ENCODE measurements at places on chromosomes 12 and 14. TPM values are rescaled to one million over a fixed set of nuclear protein-coding genes. Genes with fewer than 3 reads are reported as not detected.

Gene PLXNC1
- 9.2 TPM for total RNA-seq

Gene BIN2
- total RNA-seq, result 4.6 TPM

Gene SLCO1B3
- total RNA-seq, result not detected

Gene TAS2R8
- total RNA-seq, result not detected

Gene SIX6
- total RNA-seq, result not detected

Gene NTS
- total RNA-seq, result not detected

Gene DIABLO
- 48.8 TPM for total RNA-seq

Gene CARMIL3
- 0.14 TPM for total RNA-seq

Gene LRRIQ1
- 0.42 TPM for total RNA-seq

Gene TMEM229B
- 4.1 TPM for total RNA-seq

Gene MLXIP
- 35.5 TPM for total RNA-seq

Gene KRT82
- not detected for total RNA-seq

Gene HOXC10
- not detected for total RNA-seq

Gene DLK1
- total RNA-seq, result not detected

Gene TESPA1
- total RNA-seq, result 0.28 TPM

Gene TTC9
- 2.0 TPM for total RNA-seq

Gene FAM90A1
- not detected for total RNA-seq

Gene OAS1
- 9.4 TPM for total RNA-seq

Gene PPP1R36
- not detected for total RNA-seq

Gene SMIM41
- total RNA-seq, result not detected

Gene KCNC2
- total RNA-seq, result not detected
